ENCODE measurements at places on chromosomes 5 and 9.

DNA sequence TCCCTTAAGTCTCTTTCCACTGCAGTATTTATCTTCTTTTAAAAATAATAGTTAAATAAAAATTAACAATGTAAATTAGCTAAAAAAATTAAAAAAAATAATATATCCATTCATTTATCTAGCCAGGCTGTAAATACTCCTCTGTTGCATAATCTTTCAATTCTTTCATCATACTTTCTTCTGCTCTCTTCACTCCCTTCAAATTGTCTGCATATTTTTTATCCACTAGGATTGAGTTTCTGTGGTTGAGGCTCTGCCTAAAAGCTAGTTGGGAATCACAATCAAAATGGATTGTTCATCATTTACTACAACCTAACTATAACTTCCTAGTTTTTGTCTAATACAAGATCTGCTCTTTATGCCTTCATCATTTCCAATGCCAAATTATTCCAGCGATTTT is 182.2 kb downstream of the PDE4D start:
- no peak for DNase-seq

DNA sequence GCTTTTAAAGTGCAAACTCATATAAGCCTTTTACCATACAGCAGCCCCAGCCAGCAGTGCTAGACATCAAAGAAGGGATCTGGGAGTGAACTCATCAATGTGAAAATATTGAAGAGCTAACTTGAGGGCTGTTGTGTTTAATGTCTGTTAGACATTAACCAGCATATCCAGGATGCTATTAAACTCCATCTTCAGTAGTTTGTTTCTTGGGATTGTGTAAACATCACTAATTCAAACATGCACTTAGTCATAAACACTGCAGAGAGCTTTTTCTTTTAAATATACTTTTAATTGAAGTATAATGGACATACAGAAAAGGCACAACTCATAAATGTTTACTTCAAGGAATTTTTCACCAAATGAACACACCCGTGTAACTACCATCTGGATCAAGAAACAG is 81.8 kb downstream of the TMEM252 start:
- DNase-seq, result no peak

GRCh38 chr5:90171466-90171865 is 238.1 kb downstream of the CETN3 start:
- DNase-seq, result no peak

DNA sequence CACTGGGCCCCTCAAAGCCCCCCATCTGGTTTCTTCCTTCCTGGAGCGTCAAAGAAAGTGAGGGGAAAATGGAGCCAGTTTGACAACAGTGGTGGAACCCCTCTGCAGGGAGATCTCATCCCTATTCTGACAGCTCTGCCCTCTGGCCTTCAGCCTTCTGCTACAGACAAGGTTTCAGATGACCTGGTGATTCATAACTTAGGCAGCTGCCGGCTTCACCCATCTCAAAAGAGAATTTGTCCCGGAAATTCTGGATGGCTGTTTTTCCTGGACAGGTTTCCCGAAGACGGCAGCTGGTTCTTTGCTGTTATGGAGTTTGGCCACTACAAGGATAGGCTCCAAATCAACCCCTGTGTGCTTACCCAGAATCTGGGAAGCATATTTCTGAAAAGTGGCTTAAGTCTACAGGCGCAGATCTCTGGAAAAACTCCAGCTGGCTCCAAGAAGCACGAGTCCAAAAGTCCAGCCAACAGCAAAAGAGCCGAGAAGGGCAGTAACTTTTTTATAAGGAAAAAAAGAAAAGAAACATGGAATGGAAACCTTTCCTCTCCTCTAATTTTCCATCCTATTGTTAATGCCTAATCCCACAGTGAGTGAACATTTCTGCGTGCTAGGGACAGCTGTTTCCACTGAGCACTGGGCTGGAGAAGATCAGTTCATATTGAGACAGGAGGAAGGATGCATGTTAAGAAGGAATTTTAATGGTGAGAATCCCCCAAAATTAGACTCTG is 54.5 kb downstream of the ZNF366 start:
- DNase-seq, result no peak

- no peak for DNase-seq
Observed at GRCh38 chr9:8207596-8207995, 408.0 kb upstream of the DMAC1 start.

- no peak for DNase-seq
Observed at GRCh38 chr5:17018871-17019270, 82.8 kb upstream of the MYO10 start.

DNA sequence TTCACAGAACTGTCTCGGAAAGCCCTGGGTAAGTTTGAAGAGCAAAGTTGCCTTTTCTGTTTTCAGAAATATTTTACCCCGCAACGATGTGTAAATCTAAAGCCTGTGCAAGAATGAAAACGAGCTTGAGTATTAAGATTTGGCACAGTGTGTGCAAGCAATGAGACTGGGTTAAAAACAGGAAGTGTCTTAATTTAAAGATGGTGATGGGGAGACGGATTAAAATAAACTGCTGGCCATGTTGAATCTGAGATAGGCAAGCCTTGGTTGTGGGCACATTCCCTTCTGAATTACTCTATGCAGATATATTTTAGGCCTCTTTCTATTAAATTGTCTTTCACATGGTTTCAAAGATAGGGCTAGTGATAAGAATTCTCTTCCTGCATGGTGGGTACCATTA is 294.2 kb upstream of the DMRT1 start:
- no peak for DNase-seq

- DNase-seq, result no peak
Observed at GRCh38 chr5:3787604-3788003, 192.0 kb downstream of the IRX1 start.

DNA sequence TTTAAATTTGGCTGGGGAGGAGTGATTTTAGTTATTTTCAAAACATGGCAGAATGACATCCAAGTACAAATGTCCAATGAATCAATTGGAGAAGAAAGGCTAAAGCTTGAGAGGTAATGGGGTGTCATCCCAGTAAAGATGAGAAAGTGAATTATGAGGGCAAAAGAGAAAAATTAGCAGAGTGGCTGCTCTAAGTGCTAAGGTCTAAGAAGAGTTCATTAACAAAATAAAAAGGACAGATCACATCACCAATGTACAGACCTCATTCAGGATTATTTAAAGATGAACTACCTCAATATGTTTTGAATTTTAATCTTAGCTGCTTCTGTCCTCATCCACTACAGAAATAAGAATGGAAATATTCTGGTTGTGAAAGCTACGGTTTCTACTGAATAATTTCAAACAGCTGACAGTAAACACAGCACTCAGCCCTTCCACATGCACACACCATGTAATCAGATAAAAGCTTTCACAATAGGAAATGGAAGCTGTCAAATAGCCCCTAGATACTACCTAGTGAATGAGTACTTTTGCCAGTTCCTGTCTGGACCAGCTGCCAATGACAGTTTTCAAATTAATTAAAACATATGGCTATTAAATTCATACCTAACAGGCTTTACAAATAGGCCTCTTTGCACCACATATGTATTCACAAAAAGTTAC is 171.5 kb downstream of the SSBP2 start:
- DNase-seq, result no peak

DNA sequence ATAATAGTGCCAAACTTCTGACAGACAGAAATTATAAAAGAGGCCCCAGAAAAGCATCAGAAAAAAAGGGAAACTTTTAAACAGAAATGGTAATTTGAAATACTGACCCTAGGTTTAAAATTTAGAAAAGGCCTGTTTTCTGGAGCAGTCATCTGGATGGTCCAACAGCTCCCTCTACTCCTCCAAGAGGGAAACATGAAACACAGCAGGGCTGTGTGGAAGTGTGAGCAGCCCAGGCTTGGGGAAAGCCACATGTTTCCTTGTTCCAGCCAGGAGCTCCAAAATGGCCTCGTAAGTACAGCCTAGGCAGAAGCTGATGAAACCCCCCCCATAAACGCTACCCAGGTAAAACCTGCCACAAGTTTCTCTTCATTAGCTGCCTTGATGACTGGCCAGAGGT is 499.3 kb upstream of the ADAMTS16 start:
- DNase-seq, result no peak

- no peak for DNase-seq
Observed at GRCh38 chr9:33329117-33329563, 38.8 kb downstream of the NFX1 start.

GRCh38 chr5:32942225-32942989 is 231.3 kb downstream of the NPR3 start:
- no peak for DNase-seq

GRCh38 chr5:68365889-68366288 is 150.3 kb downstream of the PIK3R1 start:
- DNase-seq, result no peak

DNA sequence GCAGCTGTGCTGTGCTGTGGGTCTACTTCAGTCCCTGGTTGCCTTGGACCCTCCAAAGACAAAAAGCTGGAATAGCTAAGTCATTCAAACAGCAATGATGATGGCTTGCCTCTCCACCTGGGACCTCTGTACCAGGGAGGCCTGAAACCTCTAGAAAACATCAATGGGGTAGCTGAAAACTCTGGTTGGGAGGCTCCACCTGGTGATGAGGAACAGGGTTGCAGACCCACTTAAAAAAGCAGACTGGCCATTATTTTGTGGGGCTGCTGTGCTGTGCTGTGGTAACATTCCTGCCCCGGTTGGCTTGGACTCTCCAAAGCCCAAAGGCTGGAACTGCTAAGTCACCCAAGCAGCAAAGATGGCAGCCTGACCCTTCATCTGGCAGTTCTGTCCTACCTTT is 839.3 kb upstream of the ARRDC3 start:
- DNase-seq, result no peak
